ENCODE measurements at places on chromosomes 7 and 10.

GRCh38 chr7:148537435-148537834 is 53.1 kb upstream of the C7orf33 start:
- no peak for DNase-seq

DNA sequence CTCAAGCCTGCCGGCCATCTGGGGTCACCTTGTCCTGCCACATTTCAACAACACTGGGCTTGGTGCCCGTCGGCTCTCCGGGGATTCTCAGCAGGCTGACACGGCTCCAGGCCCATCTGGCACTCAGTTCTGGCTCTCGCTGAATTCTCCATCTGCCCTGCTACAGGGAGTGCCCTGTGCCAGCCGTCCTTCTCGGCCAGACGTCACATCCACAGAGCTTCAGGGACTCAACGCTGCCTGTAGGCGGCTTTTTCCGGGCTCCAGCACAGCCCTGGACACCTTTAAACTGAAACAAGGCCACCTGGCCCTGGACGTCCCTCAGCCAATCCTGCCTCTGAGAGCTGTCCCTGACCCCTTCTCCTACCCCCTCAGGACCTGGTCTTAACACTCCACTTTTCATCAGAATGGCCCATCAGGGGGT is 43.0 kb downstream of the TMEM130 start:
- peak; percentile 74 for DNase-seq

DNA sequence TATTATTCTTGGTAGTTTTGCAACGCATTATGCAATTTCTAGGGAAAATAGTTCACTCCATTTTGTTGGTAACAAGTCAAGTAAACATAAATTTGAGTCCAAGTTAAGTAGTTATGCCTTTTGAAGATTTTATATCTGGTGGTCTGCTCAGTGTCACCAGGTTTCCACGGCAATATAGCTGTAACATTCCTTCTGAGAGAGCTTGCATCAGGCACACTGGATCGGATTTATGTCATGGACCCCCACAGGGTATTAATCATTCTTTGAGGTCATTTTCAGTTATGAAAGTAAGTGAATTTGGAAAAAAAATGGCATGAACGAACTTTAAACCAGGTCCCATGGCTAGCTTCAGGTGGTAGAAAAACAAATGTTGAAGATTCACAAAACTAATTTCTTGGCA is 136.3 kb downstream of the POLR1F start:
- no peak for DNase-seq

GRCh38 chr10:79092292-79092896 is 23.6 kb downstream of the ZMIZ1 start:
- DNase-seq: no peak

DNA sequence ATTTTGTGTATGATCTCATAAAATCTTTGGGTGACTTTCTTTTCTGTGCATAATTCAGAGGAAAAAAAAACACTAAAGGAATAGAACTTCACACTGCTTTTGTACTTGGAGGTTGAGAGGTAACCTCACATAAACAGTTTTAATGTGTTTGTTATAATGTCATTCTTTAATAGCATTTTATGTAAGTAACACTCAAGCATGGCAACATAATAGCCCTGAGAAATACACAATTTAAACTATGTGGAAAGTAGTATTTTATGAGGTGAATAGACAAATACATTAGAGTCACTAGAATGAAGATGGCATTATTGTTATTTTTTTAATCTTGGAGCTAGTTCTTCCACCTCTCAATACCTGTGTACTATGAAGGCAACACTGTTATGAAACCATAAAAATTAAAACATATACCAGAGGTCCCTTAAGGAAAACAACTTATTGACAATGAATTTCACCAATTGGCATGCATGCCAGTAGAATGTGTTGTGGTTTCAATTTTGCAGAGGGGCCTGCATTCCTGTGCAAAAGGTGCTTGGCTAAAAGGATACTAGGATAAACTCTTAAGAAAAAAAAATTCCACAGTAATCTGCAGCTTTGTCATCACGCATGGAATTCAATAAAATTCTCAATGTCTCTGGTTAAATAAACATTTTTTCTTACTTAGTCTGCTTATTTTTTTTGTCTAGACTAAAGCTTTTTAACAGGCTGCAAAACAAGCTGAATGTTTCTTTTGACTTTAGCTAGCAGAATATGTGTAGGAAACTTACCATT is 102.5 kb downstream of the CD36 start:
- DNase-seq: no peak

DNA sequence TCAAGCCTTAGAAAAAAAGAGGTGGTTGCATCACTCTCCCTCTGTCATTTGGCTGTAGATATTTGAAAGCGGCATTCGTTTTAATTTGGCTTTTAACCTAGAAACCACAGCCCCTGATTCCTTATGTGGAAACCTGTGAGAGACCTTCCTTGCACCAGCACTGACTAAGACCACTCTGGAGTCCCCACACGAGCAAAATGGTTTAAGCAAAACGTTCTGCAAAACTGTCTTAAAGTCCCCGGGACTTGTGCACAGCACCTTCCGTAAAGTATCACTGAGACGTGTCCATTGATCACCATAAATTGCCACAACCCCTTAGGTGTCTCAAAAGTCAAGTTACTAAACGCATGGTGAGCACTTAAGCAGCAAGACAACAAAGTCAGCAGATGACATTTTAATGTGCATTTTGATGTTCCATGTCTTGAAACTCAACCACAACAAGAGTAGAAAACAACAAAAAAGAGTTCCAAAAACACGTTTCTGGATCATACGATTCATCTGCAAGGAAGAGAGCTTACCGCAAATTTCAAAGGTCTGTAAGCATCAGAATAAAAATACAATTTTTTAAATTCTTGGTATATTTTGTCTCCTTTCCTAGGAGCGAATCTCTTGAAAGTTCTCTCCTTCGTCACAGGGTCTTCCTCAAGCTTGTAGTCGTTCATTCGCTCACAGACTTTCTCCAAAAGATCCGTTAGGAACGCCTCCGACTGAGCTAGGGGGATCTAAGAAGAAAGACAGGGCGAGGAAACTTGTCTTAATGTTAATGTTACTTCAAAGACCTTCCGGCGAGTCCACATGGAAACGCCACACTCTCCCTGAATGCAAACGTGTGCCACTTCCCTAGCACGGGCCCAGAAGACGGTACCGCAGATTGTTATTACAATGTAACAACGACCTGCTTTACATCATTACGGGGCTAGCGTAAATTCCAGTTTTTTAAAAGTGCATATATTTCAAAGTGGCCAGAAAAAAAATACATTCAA is 37.7 kb downstream of the CNPY1 start:
- DNase-seq: no peak

GRCh38 chr10:32318476-32318896 is 28.5 kb downstream of the EPC1 start:
- no peak for DNase-seq

DNA sequence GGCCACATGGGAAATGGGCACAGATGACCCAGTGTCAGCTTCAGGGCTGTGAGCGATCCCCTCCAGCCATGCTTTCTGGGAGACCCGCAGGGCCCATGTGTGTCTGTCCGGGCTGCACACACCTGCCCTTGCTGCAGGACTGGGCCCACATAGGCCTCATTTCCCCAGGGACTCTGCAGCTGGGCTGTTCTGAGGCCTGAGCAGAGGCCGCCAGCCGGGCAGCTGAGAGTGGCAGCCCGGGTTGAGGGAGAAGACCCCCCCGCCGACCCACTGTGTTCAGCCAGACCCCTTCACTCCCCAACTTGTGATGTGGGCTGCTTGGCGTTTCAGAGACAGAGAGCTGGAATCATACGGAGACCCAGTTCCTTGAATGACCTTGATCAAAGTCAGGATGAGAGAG is 50.1 kb upstream of the DPYSL4 start:
- peak; percentile 45 for DNase-seq

DNA sequence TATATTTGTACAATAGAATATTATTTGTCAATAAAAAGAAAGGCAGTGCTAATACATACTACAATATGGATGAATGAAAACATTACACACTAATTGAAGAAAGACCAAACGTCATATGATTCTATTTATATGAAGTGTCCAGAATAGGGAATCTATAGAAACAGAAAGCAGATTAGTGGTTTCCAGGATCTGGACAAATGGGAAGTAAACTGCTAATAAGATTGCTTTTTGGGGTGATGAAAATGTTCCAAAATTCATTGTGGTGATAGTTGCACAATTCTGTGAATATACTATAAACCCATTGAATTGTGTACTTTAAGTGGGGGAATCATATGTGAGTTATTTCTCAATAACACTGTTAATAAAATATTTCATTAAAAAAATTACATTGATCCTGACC is 78.2 kb upstream of the IFRD1 start:
- no peak for DNase-seq

DNA sequence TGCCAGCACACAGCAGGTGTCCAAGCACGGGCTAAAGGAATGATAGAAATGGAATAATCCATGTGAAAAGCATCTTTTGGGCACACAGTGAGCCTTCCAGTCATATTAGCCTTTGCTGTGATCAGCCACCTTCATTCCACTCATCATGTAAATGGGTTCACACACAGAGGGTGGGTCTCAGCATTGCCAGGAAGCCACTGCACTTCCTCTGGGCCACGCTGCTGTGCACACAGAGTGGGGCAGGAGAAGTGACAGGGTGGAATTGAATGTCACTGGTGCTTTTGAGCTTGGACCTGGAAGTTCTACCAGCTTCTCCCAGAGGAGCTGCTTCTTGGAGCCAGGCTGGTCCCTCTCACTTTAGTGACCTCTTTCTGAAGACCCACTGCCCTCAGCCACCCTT is 203.5 kb downstream of the USP6NL start:
- no peak for DNase-seq

- no peak for DNase-seq
Measured at GRCh38 chr7:129676017-129676897, 64.7 kb downstream of the NRF1 start.

- no peak for DNase-seq
Measured at GRCh38 chr7:124635416-124635815, 130.2 kb downstream of the GPR37 start.

GRCh38 chr10:114914560-114914959 is 23.4 kb upstream of the TRUB1 start:
- DNase-seq: no peak
